ENCODE measurements at places on chromosomes 5 and 9.
A peak's percentile ranks its signal among the peaks of the same experiment; 100 is the strongest.

DNA sequence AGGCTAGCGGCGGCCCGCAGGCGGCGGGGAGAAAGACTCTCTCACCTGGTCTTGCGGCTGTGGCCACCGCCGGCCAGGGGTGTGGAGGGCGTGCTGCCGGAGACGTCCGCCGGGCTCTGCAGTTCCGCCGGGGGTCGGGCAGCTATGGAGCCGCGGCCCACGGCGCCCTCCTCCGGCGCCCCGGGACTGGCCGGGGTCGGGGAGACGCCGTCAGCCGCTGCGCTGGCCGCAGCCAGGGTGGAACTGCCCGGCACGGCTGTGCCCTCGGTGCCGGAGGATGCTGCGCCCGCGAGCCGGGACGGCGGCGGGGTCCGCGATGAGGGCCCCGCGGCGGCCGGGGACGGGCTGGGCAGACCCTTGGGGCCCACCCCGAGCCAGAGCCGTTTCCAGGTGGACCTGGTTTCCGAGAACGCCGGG lies 253 bp downstream of the SLC12A2 start:
- peak overlapping the region; percentile 97 for H3K4me3 ChIP-seq
- H3K27ac ChIP-seq, result peak overlapping the region; percentile 88
- H3K27me3 ChIP-seq, result no peaks in the 10 kb centered on the region
- peaks cover 44% of the 10 kb centered on the region for H3K4me1 ChIP-seq
- DNase-seq, result no peak
- no peaks in the 10 kb centered on the region for H3K36me3 ChIP-seq

GRCh38 chr5:98424681-98425450 lies 348.6 kb upstream of the RGMB start:
- no peaks in the 10 kb centered on the region for H3K27me3 ChIP-seq
- H3K27ac ChIP-seq, result no peak overlapping the region
- no peaks in the 10 kb centered on the region for H3K4me1 ChIP-seq
- no peaks in the 10 kb centered on the region for H3K36me3 ChIP-seq

- DNase-seq, result no peak
Observed at GRCh38 chr5:451587-452458, 8.8 kb downstream of the EXOC3 start.

DNA sequence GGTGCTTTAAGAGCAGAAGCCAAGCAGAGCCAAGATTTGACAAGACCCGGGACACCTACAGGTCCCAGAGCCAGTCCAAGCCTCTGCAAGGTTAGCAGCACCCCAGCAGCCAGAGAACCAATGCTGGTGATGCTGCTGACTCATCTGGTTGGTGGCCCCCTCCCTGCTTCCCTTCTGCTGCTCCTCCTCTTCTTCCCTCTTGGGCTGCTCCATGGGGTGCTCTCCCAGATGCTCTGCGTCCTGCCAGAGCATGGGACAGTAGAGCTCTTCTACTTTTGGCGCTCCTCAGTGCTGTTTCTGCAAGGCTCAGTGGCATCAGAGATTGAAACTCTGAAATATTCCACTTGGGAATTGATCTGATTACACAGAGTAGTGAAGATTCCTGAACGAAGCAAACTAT lies 76.1 kb upstream of the SAP30L start:
- H3K4me3 ChIP-seq, result no peak overlapping the region
- H3K27me3 ChIP-seq, result no peaks in the 10 kb centered on the region
- H3K36me3 ChIP-seq, result no peaks in the 10 kb centered on the region
- H3K27ac ChIP-seq, result no peak overlapping the region

- no peak overlapping the region for H3K4me3 ChIP-seq
- no peaks in the 10 kb centered on the region for H3K36me3 ChIP-seq
- no peaks in the 10 kb centered on the region for H3K27me3 ChIP-seq
- H3K27ac ChIP-seq, result no peak overlapping the region
Observed at GRCh38 chr9:136403915-136404800, 4.2 kb upstream of the SNAPC4 start.

GRCh38 chr5:178327931-178328711 lies 95.5 kb upstream of the PHYKPL start:
- no peaks in the 10 kb centered on the region for H3K27me3 ChIP-seq
- H3K27ac ChIP-seq, result no peak overlapping the region
- DNase-seq, result no peak
- H3K4me1 ChIP-seq, result peaks cover 31% of the 10 kb centered on the region
- no peaks in the 10 kb centered on the region for H3K36me3 ChIP-seq
- no peak overlapping the region for H3K4me3 ChIP-seq

- no peaks in the 10 kb centered on the region for H3K36me3 ChIP-seq
- H3K27ac ChIP-seq, result no peak overlapping the region
- H3K4me1 ChIP-seq, result no peaks in the 10 kb centered on the region
Observed at GRCh38 chr5:2797981-2798380, 46.5 kb upstream of the IRX2 start.

GRCh38 chr5:60101573-60101972 lies 208.0 kb upstream of the PDE4D start:
- H3K27ac ChIP-seq, result no peak overlapping the region
- no peaks in the 10 kb centered on the region for H3K4me1 ChIP-seq
- no peak for DNase-seq
- H3K4me3 ChIP-seq, result no peak overlapping the region
- H3K27me3 ChIP-seq, result no peaks in the 10 kb centered on the region

DNA sequence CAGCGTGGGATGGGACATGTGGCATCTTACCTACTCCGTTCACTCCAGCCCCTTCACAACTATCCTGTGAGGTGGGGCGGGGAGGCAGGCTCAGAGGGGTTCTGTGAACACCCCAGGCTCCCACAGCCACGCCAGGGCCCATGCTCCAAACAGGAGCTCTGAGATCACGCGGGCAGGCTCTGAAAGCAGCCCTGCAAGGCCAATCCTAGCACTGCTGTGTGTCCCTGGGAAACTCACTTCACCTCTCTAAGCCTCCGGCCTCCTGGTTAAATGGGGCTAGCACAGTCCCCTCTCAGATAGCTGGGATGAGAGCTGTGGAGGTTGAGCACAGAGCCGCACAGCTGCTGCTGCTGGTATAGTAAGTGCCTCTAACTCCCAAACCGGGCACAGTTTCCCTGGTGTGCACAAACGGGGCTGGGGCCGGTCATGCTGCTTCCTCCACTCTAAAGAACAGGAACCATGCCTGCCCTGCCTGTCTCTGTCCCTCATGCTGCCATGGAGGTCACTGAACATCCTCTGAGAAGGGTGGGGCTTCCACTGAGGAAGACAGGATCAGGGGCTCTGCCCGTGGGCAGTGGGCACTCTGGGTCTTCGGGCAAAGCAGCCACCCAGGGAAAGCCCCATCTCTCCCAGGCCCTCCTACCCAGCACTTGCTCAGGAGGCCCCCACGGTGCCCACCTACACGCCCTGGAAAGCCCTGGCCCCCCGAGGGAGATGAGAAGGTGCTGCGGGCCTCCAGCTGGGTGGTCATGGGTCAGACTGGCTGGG lies 13.0 kb upstream of the ASS1 start:
- H3K27ac ChIP-seq, result no peak overlapping the region
- H3K36me3 ChIP-seq, result no peaks in the 10 kb centered on the region
- peaks cover 15% of the 10 kb centered on the region for H3K4me1 ChIP-seq
- H3K4me3 ChIP-seq, result no peak overlapping the region
- H3K27me3 ChIP-seq, result no peaks in the 10 kb centered on the region
- DNase-seq, result no peak

DNA sequence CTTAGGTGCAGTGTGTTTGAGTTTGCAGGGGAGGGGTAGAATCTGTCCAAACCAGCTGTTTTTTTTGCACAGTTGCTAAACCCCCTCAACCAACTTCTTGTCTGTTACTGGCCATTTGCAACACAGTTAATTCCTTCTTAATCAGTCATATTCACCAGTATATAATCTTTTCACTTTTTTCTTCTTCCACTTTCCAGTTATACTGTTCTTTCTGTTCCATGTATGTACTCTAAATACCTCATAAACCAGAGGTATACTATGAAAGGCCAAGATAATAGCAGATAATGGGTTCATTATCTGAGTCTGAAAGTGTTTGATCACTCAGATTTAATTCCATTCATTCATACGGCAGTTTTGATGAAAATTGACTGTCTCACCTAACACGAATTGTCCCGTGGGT lies 11.1 kb downstream of the SMAD5 start:
- no peaks in the 10 kb centered on the region for H3K27me3 ChIP-seq
- H3K36me3 ChIP-seq, result no peaks in the 10 kb centered on the region
- peaks cover 78% of the 10 kb centered on the region for H3K4me1 ChIP-seq

- no peaks in the 10 kb centered on the region for H3K27me3 ChIP-seq
- no peak overlapping the region for H3K4me3 ChIP-seq
- H3K4me1 ChIP-seq, result peaks cover 9% of the 10 kb centered on the region
Observed at GRCh38 chr9:113635586-113635985, 172.1 kb downstream of the RGS3 start.

DNA sequence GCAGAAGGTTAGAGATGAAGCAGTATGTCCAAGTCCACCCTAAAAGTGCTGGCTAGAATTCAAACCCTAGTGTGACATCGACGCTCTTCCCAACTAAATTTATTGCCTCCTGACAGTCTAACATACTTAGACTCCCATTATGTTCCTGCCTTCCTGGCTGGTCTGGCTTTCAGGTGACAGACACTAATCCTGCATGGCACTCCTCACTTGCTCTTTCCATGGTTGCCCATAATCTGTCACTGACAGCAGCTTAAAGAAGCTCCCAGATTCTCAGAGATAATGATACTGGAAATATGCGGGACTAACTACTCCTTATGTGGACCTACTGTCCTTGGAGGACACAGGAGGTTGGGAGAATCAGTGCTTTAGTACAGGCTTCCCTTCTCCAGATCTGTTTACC lies 41.7 kb upstream of the HTR1A start:
- H3K36me3 ChIP-seq, result no peaks in the 10 kb centered on the region
- no peaks in the 10 kb centered on the region for H3K4me1 ChIP-seq

DNA sequence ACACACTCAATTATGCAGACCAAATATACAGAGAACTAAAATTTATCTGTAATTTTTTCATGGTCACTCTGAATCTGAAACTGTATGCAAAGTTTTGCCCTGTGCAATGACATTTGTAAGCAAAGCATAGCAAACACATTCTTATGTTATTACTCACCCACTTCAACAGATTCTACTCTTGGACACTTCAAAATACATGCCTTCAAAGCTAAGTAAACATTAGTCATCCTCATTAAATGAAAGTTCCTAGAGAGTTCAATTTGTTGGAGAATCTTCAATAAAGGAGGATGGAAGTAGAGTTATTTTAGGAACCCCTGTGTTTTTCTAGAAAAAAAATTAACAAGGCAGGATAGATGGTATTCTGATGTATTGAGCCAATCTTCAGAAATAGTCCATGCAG lies 639.7 kb upstream of the C9orf72 start:
- no peak overlapping the region for H3K4me3 ChIP-seq
- no peak overlapping the region for H3K27ac ChIP-seq
- DNase-seq, result no peak

GRCh38 chr5:96516631-96517071 lies 83.6 kb upstream of the PCSK1 start:
- no peak overlapping the region for H3K27ac ChIP-seq
- H3K36me3 ChIP-seq, result no peaks in the 10 kb centered on the region
- DNase-seq, result no peak
- H3K4me3 ChIP-seq, result no peak overlapping the region
- no peaks in the 10 kb centered on the region for H3K27me3 ChIP-seq
- H3K4me1 ChIP-seq, result peaks cover 8% of the 10 kb centered on the region
